HS-27A (cell line): ENCODE measurements at places on chromosomes 2 and 18.

GRCh38 chr2:28809927-28810326 lies 707 bp upstream of the SPDYA start:
- DNase-seq = no peak

DNA sequence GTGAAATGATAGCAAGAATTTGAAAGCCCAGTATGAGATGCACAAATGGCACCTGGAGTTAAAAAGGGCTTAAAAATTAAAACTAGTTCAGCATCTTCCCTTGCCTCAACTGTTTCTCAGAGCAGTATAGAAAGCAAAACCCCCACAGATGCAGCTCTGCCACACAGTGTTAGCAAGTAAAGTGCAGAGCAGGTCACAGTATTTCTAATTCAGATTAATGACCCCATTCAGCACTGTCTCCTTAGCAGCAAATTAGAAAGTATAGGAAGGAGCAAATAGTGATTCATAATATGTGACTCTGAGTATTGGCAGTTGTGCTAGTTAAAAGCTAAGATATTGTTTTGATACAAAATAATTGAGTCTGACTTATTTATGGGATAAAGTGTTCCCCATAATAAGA lies 73.8 kb upstream of the CCDC85A start:
- no peak for DNase-seq

DNA sequence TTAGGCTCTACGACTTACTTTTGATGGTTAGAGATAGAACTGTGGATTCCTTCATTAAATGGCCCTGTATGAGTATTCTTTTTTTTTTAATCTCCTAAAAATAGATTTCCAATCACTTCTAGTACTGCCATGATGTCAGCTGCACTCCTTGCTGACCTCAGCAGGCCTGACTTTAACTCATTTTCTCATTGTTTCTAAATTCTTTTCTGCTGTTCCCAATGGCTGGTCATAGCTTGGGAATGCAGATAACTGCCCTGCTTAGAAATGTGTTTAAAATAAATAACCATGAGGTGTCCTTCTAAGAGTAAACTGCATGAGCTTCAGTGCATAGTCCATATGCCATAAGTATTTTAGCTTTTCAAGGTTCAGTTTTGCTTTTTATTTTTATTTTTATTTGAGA lies 15.7 kb downstream of the CCDC85A start:
- peak; percentile 64 for DNase-seq

GRCh38 chr2:190355968-190356644 lies 12.7 kb downstream of the INPP1 start:
- DNase-seq = no peak

- DNase-seq = no peak
Measured at GRCh38 chr2:69700381-69700780, 41.6 kb upstream of the ANXA4 start.

DNA sequence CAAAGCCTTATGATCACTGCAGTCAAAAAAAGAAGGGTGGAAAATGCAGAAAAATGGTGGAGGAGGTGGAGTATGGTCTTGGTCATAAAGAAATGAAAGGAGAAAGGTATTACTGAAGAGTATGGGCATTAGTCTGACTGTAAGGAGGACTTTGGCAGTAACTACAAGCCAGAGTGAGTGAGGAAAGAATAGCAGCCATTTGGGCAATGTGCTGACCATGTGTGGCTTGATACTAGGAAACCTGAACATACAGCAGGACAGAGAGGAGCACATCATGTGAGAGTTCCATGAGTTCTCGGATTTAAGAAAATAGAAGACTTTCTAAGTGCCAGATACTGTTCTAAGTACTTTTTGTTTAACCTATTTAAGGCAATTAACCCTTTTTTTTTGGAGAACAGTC lies 8.5 kb downstream of the DTNA start:
- DNase-seq = no peak

DNA sequence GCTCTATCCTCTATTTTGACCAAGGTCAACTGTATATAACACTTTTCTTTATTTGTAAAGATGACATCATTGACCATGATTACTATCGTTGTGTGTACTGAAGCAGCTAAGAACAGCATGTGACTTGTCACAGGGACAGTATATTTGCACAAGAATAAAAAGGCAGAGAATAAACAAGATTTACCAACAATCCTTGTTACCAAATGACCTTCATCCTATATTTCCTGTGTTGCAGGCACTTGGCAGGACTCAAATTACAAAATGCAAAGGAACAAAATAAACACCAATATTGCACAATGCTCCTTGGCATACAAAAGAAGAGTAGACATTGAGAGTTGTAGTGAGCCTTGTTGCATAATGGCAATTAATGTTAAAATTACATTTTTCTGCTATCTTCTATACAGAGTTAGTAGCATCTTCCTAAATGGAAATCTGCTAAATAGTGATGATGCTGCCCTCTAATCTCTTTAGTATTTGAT lies 61.8 kb downstream of the RFTN2 start:
- no peak for DNase-seq

GRCh38 chr2:228771315-228771714 lies 499.8 kb downstream of the PID1 start:
- DNase-seq = no peak

DNA sequence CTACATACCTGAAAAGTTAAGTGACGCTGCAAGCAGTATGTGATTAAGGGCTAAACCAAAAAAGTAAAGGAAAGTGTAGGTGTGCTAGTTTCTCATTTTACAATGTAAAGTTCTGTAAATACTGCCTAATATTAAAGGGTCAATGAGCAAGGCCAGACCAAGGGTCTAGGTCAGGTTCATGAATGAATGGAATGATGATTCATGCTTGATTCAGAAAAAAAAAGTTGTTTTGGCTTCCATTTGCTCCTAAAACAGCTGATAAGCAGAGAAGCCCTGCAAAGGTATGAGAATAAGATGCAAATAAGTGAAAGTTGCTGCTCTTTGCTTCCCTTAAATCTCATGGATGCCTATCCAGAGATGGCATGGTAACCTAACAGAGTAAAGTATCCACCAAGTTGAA lies 61.3 kb downstream of the PTRHD1 start:
- DNase-seq = peak; percentile 23

DNA sequence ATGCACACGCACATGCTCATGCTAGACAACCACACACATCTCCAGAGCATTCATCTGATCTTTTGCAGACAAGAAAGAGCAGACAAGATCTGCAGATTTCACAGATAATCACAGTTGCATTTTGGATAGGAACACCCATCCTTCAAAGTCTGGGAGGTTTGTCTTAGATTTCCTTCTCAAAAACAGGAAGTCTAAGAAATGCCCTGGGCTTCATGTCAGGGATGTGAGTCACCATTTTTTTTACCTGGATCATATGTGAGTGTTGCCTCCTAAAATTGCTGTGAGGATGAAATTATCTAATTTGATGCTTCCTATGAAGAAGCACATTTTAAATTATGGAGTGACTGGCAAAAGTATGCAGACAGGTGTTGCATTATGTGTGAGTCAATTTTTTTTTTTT lies 46.1 kb downstream of the SRD5A2 start:
- DNase-seq = no peak

GRCh38 chr2:201452058-201452921 lies 750 bp downstream of the STRADB start:
- no peak for DNase-seq

DNA sequence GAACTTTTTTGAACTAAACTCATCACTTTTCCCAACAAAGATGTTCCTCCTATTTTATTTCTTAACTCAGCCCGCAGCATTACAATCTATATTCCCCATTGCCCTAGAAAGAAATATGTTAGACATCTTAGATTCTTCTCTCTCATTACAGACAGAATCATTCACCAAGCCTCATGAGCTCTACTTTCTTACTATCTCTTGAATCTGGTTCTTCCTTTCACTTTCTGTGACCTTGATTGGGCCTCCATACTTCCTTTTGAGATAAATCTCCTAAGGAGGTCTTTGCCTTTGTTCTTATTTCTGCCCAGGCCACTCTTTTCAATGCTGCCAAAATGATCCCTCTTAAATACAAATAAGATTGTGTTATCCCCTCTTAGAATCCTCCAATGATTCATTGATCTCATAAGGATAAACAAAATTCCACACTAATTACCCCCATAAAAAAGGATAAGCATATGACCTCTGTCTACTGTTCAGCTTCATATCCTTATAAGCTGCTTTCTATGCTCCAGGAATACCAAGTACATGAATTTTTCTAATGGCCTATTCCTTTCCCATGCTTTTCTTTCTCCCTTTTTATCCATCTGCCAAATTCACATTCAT lies 400.0 kb downstream of the ARHGAP15 start:
- no peak for DNase-seq

DNA sequence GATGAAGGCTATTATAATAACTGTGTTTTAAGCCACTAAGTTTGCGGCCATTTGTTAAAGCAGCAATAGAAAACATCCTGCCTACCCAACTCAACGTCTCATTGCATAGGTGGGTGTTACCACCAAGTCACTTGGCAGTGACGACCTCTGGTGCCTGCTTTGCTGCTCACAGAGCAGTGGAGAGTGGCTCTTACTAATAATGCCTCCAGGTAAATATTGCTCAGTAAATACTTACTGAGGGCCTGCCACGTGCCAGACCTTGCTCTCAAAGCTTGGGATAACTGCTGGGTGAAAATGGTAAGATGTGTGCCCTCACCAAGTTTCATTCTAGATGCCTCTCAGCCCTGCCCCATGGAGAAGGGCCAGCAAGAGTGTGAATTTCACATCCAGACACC lies 27.7 kb downstream of the ITGA6 start:
- DNase-seq = no peak

GRCh38 chr2:95275601-95276243 lies 1.5 kb downstream of the PROM2 start:
- no peak for DNase-seq

GRCh38 chr2:209636076-209636475 lies 135.6 kb upstream of the UNC80 start:
- DNase-seq = no peak

DNA sequence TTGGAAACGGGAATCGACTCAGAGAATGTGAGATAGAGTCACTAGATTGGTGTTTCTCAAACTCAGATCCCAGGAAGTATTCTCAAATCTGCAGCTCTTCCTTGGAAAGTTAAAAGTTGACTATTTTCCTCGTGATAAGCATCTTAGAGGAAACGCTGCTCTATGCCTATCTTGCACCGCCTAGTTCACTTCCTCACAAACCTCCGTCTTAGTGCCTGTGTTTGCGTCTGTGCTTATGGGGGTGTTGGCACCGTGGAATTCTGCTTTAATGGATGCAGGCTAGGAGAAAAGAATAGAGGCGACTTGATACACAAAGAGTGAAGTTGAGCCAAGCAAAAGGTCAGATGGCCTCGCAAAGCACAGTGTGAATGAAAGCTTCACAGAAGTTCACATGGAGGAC lies 255.3 kb upstream of the ID2 start:
- no peak for DNase-seq

GRCh38 chr2:2662037-2662846 lies 331.2 kb upstream of the MYT1L start:
- no peak for DNase-seq

- no peak for DNase-seq
Measured at GRCh38 chr18:74081966-74082741, 65.5 kb downstream of the FBXO15 start.

- DNase-seq = no peak
Measured at GRCh38 chr2:72961853-72962468, 44.6 kb downstream of the EMX1 start.

DNA sequence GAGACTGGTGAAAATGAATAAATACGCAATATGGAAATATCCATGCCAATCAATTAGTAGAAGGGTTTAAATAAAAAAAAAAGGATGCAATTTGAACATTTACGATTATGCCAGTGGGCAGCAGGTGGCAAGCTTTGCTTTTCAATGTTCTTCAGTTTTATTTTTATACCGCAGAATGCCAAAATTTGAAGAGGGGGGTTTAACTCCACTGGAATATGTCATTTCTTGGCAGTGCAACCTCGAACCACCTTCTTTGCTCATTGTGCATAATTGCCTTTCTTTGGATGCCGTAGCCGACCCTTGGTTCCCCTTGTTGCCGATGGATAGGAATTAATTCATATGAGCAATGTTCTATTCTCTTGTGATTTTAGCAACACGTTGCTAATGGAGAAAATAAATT lies 88.0 kb downstream of the LTBP1 start:
- DNase-seq = no peak

GRCh38 chr18:58364876-58365528 lies 263.9 kb downstream of the ALPK2 start:
- DNase-seq = no peak

- DNase-seq = no peak
Measured at GRCh38 chr2:191516260-191516659, 161.7 kb upstream of the NABP1 start.

GRCh38 chr2:201858281-201859184 lies 52.2 kb downstream of the CDK15 start:
- no peak for DNase-seq

DNA sequence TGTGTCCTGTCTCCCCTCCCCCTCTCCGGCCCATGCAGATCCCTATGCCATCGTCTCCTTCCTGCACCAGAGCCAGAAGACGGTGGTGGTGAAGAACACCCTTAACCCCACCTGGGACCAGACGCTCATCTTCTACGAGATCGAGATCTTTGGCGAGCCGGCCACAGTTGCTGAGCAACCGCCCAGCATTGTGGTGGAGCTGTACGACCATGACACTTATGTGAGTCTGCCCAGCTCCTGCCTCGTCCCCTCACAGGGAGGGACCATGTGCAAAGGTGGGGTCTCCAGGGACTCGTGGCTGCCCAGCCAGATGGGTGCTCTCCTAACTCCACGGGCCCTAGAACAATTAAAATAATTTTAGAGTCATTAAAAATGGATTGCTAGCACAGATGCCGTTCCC lies 145.2 kb downstream of the DYSF start:
- DNase-seq = no peak
